ENCODE measurements at places on chromosomes 3 and 15.

GRCh38 chr15:37876900-37877299 lies 57.5 kb upstream of the TMCO5A start:
- DNase-seq = no peak

GRCh38 chr3:158420654-158421396 lies 150.2 kb upstream of the MLF1 start:
- no peak for DNase-seq

- DNase-seq = no peak
Measured at GRCh38 chr3:183218826-183219225, 34.2 kb upstream of the B3GNT5 start.

- DNase-seq = no peak
Measured at GRCh38 chr3:97712919-97713318, 51.6 kb upstream of the ARL6 start.

- DNase-seq = no peak
Measured at GRCh38 chr3:158908187-158908734, 106.4 kb downstream of the MFSD1 start.

- DNase-seq = no peak
Measured at GRCh38 chr15:69554279-69554961, 101.8 kb downstream of the RPLP1 start.

- DNase-seq = no peak
Measured at GRCh38 chr3:157046520-157046919, 113.4 kb downstream of the CCNL1 start.

- no peak for DNase-seq
Measured at GRCh38 chr3:135558906-135559305, 406.6 kb upstream of the PPP2R3A start.

GRCh38 chr3:53116956-53117355 lies 13.3 kb downstream of the RFT1 start:
- DNase-seq = no peak

GRCh38 chr3:122343654-122344053 lies 18.6 kb downstream of the CSTA start:
- DNase-seq = no peak

GRCh38 chr3:5488771-5489170 lies 301.3 kb downstream of the EDEM1 start:
- no peak for DNase-seq

DNA sequence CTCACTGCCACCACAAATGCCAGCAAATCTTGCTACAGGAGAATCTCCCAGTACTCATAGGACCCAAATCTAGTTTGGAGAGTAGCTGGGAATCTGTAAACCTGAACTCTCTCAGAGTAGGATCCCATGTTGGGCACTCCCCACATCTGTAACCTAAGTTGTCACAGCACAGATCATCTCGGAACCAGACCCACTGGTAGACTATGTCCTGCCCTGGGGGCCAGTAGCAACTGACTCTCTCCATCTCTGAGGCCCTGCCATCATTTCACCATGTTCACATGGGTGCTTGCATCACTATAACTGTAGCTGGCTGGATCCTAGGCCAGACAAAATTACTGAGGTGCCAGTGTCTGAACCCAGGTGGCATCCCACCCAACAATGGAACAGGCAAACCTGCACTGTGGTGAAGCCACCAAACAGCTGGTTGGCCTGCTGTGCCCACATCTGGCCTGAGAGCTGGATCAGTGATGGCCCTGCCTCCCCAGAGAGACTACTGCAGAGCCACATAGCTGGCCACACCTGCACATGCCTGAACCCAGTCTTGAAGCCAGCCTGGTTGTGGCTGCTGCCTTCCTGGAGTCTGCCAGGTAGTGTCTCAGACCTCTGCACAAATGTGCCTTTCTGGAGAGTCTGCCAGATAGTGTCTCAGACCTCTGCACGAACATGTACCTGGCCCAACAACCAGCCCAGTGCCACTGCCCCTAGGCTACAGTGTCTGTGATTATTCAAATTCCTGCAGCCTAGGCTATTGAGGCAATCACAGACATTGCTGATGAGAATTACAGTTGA lies 82.0 kb downstream of the ISL2 start:
- no peak for DNase-seq

- no peak for DNase-seq
Measured at GRCh38 chr15:43237842-43238470, 17.1 kb upstream of the EPB42 start.

GRCh38 chr3:150251187-150252062 lies 156.7 kb upstream of the TSC22D2 start:
- no peak for DNase-seq

- DNase-seq = no peak
Measured at GRCh38 chr3:168034152-168034928, 61.4 kb downstream of the GOLIM4 start.

- no peak for DNase-seq
Measured at GRCh38 chr3:58180940-58181587, 29.7 kb downstream of the DNASE1L3 start.

GRCh38 chr3:16109929-16110328 lies 64.6 kb upstream of the GALNT15 start:
- DNase-seq = no peak

- no peak for DNase-seq
Measured at GRCh38 chr3:146152834-146153233, 8.2 kb downstream of the PLOD2 start.

GRCh38 chr3:177131927-177132636 lies 65.2 kb downstream of the TBL1XR1 start:
- no peak for DNase-seq

- DNase-seq = no peak
Measured at GRCh38 chr15:101852356-101852755, 40.4 kb downstream of the OR4F15 start.

GRCh38 chr3:72446218-72447058 lies 401.8 kb downstream of the SHQ1 start:
- no peak for DNase-seq

- DNase-seq = no peak
Measured at GRCh38 chr3:157327018-157327417, 109.6 kb upstream of the PTX3 start.

- DNase-seq = no peak
Measured at GRCh38 chr3:107045791-107046190, 331.4 kb upstream of the CCDC54 start.

GRCh38 chr3:122067588-122068240 lies 12.6 kb downstream of the CD86 start:
- no peak for DNase-seq

- no peak for DNase-seq
Measured at GRCh38 chr3:24222165-24222805, 272.4 kb downstream of the THRB start.

GRCh38 chr3:189961522-189962161 lies 159.1 kb downstream of the P3H2 start:
- DNase-seq = peak; percentile 6

DNA sequence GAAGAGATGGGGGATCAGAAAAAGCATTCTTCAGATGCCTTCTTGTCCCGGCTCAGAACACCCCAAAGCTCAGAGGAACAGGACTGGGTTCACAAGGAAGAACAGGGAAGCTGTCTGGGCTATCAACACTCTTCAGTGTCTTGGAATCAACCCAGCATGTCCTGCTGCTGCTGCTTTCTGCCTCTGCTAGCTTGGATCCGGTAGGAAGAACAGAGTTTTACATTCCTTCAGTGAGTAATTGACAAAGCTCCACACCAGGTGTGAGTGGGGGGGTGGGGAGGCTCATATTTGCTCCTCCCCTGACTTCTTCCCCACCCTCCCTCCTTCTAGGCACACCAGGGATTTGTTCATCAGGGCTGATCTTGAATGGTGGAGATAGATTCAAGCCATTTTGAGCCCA lies 13.1 kb upstream of the ETV5 start:
- no peak for DNase-seq

- DNase-seq = no peak
Measured at GRCh38 chr3:112739252-112739965, 98.5 kb upstream of the CCDC80 start.

GRCh38 chr15:59886441-59886840 lies 117.7 kb upstream of the FOXB1 start:
- DNase-seq = no peak

DNA sequence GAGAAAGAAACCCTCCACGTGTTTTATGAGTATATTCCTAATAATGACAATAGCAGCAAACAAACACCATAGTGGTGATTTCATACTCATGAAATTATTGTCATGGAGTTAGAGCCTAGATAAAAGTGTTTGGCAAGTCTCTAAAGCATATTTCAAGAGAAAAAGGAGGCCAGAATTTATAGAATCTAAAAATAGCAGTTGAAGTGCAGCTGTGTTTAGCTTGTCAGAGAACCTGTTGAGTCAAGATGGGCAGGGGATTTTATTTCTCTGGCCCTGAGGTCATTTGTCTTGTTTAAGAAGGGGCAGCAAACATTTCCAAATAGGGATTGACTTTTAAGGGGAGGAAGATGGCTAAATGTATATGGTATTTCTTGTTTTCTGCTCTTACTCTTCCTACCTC lies 279.6 kb upstream of the CTDSPL start:
- DNase-seq = no peak

- DNase-seq = no peak
Measured at GRCh38 chr3:85678713-85679112, 719.9 kb downstream of the CADM2 start.

- no peak for DNase-seq
Measured at GRCh38 chr3:10015461-10015904, 10.8 kb upstream of the FANCD2 start.

DNA sequence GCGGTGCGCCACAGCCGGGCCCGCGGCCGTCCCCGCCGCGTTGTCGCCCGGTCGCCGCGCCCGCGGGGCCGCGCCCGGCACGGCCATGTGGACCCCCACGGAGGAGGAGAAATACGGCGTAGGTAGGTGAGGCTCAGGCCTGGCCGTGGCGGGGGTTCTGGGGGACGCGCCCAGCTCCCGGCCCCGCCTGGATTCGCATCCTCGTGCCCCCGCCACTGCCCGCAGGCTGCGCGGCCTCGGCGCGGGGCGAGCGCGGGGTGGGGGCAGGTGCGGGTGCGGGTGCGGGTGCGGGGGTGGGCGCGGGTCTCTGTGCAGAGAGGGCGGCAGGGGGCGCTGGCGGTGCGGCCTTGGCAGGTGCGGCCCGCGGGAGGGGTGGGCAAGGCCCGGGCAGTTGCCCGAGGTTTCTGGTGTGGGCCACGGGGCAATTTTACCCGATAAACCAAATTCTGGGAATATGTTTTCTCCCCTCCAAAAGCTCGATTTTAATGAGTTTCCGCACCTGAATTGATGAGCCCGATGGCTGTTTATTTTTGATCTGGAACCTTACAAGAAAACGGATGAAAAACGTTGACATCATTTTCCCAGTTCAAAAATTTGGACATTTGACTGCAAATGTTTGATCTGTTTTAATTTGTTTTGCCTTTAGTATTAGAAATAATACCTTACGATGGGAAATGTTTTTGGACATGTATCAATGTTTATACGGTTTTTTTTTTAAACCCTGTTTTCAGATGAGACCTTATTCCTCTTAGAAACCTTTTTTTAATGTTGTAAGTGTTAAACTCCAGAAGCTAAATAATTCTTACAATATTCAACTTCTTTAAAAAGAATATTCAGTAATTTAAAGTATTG lies 678 bp downstream of the DOCK3 start:
- DNase-seq = peak; percentile 28

GRCh38 chr3:184360070-184360928 lies 1.1 kb downstream of the CLCN2 start:
- no peak for DNase-seq

- DNase-seq = no peak
Measured at GRCh38 chr3:105537371-105538080, 170.8 kb downstream of the ALCAM start.

- no peak for DNase-seq
Measured at GRCh38 chr15:40245666-40246450, 7.0 kb downstream of the PAK6 start.

- no peak for DNase-seq
Measured at GRCh38 chr3:64552160-64552559, 135.6 kb downstream of the ADAMTS9 start.

DNA sequence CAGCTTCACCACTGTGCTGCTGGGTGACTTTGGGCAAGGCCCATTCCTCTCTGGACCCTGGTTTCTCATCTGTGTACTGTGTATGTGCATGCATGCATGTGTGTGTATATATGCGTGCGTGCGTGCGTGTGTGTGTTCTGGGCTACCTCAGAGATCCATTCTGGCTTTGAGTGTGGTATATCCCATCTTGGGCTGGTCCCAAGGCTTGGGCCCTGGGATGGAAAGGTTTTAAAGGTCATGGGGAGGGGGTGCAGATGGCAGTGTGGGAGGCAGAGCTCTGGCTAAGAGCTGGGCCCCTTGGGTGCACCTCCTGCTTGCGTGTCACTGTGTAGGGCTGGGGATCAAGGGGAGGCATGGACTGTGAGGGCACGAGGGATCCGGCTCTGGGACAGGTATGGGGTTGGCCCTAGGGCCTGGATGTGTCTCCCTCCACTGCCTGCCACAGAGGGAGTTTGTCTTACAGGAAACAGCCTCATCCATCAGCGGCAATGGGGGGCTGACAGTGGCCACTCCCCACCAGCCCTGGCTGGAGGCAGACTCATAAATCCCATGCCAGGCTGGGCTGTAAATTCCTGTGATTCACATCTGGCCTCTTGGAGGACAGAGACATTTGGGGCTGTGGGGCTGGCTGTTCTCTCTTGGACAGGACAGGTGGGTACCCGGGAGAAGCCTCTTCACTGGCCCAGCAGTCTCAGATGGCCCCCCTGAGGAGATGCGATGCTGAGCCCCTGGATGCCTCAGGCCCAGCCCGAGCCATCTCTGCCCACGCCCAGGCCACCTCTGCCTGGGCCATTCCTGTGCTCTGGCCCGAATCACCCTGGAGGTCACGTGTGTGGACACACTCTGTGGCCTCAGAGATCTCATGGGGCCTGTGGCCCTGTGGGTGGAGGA lies 21.4 kb upstream of the CSPG4 start:
- DNase-seq = no peak

- DNase-seq = no peak
Measured at GRCh38 chr3:37558580-37558979, 303.1 kb upstream of the CTDSPL start.

DNA sequence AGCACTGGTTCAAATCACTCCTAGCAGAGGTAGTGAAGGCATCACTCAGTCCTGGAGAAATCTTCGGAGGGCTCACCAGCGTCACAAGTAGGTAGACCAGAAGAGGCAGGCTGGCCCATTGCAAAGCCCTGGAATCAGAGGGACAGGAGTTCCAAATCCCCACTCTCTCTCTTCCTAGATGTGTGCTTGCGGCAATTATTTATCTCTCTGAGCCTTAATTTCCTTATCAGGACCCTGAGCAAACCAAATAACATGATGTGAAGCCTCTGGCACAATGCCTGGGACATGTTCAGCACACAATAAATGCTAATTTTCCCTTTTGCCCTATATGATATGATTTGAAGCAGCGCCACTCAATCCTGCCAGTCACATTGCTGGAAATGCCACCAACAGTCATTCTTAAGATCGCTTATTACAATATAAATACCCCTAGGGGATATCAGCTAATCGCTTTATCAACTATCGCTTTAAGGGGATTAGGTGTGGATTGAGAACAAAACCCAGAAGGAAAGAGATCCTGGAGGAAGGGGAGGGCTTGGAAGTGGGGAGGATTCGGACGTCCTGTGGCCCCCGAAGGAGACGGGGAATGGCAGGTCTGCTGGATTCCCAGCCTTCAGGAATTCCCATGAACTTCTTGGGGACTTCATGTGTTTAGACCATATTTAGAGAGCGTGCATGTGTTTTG lies 59.5 kb upstream of the TSEN2 start:
- no peak for DNase-seq

All from immature natural killer cell (primary cell).